ENCODE measurements at places on chromosomes 5 and 9.

- no peak for DNase-seq
These were observed 13.7 kb downstream of the MRPL36 start for GRCh38 chr5:1785984-1786383.

- DNase-seq = no peak
These were observed 78.2 kb downstream of the RFK start for GRCh38 chr9:76316069-76316468.

GRCh38 chr9:81955625-81956024, 12.3 kb downstream of the SPATA31D3 start:
- no peak for DNase-seq

GRCh38 chr5:13956471-13956870, 12.0 kb upstream of the DNAH5 start:
- no peak for DNase-seq

DNA sequence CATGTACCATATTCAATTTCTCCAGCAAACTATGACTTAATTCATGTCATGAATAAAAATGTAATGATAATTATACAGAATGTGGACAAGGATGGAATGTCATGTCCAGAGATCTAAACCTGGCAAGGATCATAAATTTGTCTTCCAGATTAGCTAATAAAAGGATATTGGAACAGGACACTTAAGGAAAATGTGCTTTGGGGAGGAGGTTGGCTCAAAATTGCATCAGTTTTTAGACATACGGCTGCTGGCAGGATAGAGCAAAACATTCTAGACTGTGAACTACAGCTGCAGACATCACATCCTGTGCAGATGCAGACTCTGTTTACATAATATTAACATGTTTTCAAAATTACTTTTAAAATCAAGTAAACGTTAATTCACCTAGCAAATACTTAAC, 248.4 kb downstream of the TLR4 start:
- no peak for DNase-seq

DNA sequence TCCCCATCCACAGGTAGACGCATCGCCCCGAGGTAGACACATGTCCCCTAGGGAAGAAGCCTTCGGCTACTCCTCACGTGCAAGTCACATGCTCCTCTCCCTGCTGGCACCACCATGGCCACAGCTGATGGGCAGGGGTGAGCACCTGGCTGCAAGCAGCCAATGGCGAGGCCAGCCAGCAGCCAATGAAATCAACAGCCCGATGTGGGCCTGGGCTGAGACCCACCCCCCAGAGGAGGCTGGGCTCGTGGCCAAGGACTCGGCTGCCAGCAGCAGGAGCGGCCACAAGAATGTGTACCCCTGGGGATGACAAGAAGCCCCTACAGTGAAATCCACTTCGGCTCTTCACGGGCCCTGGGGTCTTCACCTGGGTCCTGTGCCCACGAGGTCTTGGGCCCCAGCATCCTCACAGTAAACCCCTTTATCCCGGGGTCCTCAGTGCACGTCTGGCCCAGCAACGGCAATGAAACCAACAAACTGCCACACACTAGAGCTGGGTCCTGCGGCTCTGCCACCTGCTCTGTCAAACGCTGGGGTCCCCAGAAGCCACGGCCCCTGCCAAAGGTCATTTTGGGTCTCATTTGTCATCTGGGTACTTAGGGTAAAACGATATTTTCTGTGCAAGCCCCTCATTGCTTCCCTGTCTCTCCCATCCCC, 22.1 kb upstream of the PTGES start:
- no peak for DNase-seq

- DNase-seq = no peak
These were observed 327.1 kb upstream of the MPDZ start for GRCh38 chr9:13606586-13606985.

- no peak for DNase-seq
These were observed 102.1 kb upstream of the CEP78 start for GRCh38 chr9:78133751-78134150.

DNA sequence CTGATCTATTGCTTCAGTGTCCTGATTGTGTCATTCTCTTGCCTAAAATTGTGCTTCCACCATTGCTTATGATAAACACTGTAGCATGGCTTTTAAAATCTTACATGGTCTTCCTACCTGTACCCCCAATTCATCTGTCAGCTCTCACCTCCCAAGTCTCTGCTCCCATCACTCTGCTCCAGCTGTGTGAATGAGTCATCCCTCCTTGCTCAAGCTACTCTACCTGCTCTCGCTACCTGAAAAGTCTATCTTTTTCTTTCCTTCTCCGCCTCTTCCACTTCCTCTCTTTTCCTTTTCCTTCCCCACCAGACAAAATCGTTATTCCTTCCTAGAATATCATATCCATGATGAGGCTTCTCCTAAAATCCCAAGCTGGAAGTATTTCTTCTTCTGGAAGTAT, 341.7 kb downstream of the PRELID2 start:
- DNase-seq = no peak

GRCh38 chr5:86500947-86501346, 116.8 kb upstream of the COX7C start:
- no peak for DNase-seq

GRCh38 chr5:76333571-76333970, 69.5 kb upstream of the IQGAP2 start:
- DNase-seq = no peak

GRCh38 chr5:28397502-28397941, 1359.1 kb upstream of the CDH9 start:
- peak; percentile 48 for DNase-seq

GRCh38 chr9:38084556-38084880, 15.5 kb upstream of the SHB start:
- no peak for DNase-seq

DNA sequence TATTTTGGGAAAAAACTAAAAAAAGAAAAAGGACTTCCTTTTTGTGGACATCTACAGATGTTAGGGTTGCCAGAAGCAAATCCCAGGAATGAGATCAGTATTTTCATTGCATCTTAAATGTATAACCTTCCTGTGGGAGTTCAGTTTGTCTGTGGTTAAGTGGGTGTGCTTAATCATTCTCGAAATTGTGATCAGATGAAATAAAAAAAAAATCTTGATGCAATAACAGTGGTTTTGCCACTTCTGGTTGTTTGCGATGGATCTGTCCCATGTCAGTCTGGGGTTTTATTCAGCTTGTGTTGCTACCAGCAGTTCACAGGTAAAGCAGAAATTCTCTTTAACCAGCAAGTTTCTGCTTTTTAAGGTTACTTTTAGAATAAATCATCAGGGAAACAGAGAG, 179.0 kb downstream of the MAN2A1 start:
- DNase-seq = no peak

- DNase-seq = no peak
These were observed 23.2 kb upstream of the PSAT1 start for GRCh38 chr9:78273761-78274160.

DNA sequence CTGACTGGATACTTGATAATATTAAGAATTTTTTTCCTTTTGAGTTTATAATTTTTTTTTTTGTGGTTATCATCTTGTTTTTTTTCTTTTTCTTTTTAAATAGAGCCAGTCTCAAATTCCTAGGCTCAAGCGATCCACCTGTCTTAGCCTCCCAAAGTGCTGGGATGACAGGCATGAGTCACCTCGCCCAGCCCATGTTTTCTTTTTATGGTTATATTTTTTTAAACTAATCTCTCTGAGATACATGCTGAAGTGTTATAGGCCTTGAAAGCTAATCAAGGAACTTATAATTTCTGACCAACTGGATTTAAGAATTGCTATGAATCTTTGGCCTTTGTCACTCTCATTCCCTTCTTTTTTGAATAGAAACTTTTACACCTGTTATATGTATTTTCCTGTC, 6.8 kb upstream of the AMACR start:
- no peak for DNase-seq

GRCh38 chr9:98911042-98911441, 32.7 kb upstream of the COL15A1 start:
- no peak for DNase-seq

DNA sequence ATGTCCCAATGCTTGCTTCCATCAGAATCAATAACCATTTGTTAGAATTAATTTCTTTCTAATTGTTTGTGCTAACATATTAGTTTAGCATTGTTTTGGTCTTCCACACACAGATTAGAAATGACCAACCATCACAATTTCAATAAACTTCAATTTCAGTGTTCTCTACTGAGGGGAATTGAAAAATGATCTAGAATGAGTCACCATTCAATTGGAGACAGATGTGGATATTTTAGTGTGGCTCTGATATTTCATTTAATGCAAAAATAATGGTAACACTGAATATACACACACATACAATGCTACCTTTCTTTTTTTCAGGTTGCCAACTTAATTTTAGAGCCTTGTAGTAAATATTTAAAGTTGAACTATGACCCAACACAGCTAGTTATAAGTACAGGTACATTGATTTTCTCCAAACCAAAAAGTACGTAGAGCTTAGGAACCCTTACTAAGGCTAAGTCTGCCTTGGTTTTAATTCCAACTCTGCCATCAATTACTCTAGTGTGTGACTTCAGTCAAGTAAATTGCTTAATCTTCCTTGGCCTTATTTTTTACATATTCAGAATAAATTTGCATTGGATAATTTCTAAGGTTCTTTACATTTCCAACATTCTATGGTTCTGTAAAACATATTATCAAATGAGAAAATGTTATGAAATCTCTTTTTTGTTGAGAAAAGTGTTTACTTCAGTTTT, 143.9 kb downstream of the DMRTA1 start:
- peak; percentile 1 for DNase-seq

DNA sequence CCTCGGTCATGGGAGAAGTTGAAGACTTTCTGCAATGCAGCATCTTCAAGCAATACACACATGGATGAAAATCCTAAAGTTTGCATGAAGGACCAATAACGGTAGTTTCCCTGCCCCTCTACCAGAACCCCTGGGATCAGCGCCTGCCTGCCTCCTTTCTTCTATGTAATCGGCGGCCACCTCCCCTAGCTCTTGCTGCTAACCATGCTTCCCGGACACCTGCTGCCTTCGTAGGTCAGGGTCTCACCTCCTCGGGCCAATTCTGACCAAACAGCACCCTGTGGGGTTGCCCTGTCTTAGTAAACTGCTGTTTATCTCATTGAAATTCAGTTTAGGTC, 388 bp upstream of the MED10 start:
- no peak for DNase-seq

DNA sequence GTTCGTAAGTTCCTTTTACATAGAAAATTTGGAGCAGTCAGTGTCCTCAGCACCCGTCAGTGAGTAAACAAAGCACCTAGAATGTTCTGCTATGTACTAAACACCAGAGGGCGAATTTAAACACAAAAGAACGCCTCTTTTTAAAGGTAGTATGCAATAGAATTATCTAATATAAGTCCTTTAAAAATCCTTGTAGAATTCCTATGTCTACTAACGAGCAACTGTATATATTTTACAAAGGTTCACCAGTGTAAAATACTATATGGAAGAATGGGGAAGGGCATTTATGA, 499 bp upstream of the TMEM232 start:
- no peak for DNase-seq

GRCh38 chr9:99015890-99016289, 72.2 kb downstream of the COL15A1 start:
- DNase-seq = no peak

DNA sequence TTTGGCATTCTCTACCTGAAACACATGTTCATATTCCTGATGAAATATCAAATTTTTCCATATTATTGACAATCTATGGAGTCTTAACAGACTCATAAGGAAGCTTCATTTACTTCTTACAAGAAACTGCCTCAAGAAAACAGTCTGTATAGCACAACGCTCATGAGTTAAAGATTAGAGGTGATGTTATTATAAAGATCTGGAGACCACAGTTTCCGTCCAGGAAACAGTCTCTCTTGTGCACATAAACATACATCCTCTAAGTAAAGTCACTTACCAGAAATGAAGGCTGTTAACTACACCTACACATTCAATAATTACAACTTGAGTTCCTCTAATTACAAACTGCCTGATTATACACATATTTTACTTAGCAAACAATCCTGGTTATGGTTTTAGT, 86.9 kb downstream of the RAPGEF6 start:
- no peak for DNase-seq

- DNase-seq = no peak
These were observed 107.2 kb downstream of the UBE2R2 start for GRCh38 chr9:33923998-33924701.

DNA sequence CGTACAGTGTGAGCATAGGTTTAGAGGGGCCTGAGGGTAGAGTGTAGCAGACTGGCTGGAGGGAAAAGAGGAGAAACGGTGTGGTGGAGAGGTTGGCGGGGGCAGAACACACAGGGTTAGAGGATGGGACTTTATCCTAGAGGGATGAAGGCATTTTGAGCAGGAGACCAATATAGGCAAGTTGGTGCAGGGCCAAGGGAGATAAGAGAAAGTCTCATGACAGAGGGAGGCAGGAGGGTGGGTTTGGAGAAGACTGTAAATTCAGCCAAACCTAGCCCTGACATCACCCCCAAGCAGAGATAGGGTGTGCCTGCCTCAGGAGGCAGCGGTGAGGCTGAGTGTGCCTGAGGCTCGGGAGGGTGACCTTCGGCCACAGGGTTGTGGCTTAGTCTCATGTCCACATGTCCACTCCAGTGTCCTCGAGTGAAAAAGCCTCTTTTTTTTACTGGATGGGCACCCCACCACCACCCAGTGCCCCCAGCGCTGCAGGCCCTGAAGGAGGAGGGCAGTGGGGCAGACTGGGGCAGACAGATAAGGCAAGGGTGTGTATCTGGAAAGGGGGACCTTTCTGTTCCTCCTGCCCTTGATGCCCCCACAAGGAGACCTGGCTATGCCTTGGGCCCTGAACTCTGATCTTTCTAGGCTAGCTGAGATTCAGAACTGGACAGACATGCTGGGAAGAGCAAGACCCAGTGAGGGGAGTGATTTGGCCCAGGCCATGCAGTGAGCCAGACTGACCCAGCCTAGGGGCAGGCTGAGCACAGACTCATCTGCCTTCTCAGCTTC, 108.7 kb downstream of the RGS3 start:
- no peak for DNase-seq

DNA sequence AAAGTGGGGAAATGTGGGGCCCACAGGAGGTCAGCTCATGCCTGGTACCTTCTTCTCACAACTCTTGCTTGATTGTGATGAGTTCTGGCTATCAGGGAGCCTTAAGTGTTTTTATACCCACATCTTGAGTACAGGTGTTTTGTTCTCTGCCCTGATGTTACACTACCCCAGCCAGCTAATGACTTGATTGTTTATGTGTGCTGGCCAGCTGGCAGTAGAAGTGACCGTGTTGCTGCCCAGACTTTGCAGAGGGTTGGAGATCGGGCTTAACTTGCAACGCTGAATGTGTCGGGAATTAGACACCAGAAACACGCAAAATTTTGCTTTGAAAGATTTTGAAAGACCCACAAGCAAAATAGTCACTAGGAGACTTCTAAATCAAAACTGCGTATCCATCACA, 16.9 kb upstream of the ZDHHC11B start:
- no peak for DNase-seq

GRCh38 chr9:122337556-122337929, 33.3 kb upstream of the PTGS1 start:
- DNase-seq = no peak

DNA sequence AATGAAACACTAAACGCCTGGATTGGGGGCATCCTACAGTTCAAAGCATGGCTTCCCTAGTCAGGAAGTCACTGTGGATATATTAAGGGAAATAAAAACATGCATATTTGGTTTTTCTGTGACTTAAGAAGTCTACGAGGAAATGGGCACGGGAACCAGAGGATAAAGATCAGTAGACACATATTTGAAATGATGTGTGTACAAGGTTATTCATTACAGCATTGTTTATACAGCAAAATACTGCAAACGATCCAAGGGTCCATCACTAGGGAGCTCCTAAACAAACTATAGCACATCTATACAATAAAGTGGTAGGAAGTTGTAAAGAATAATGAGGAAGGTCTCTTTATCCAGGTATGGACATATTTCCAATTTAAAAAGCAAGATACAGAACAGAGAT, 71.8 kb downstream of the EFNA5 start:
- no peak for DNase-seq

All from fibroblast of skin of left biceps (primary cell).